ENCODE measurements at places on chromosomes 6 and 20.

DNA sequence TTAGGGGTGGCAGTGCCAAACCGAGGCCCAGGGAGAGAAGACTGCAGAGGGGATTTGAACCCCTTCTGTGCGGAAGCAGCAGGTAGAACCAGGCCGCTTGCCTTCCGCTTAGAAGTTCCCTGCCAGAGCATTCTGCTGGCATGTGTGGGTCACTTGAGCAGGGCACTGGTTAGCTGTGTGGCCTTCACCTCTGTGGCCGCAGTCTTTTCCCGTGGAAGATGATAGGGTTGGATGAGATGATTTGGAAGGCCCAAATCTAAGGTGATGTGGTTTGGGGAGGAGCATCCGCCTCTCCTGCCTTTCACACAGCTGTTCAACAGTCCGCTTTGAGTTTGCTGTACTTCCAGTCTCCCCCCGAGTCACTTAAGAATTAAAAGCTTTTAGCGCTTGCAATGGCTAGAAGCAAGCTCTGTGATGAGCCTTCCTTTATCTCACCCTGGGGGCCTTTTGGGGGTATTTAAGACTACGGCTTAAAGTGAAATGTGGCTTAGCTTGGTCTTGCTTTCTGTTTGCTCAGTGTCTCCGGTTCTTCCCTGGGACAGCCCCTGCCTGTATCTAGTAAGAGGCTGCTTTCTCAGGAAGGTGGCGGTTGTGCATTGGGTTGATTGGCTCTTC, 743 bp downstream of the CMTR1 start:
- peak; percentile 68 for DNase-seq

DNA sequence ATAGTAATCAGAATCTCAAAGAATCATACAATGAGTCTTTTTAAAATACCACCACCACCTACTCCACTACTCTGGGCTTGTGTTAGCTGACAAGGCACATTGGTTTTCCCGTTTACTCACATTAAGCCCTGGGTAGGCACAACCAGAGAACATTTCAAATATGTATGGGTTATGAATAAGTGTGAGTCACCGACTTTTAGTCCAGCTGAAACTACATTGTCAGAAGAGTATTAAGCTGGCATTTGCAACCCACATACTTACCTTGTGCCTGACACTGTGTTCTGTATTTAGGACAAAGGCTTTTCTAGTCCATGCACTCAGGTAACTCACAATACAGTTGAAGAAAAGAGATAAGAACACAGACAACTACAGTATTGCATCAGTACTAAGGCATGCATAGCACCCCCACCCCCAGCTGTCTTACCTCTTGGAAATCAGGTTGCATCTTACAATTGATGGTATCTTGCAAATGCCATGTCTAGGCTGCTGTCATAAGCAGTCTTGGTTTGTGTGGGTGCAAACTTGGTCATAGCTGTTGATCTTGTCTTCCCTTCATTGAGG, 40.3 kb upstream of the AHI1 start:
- DNase-seq = no peak

DNA sequence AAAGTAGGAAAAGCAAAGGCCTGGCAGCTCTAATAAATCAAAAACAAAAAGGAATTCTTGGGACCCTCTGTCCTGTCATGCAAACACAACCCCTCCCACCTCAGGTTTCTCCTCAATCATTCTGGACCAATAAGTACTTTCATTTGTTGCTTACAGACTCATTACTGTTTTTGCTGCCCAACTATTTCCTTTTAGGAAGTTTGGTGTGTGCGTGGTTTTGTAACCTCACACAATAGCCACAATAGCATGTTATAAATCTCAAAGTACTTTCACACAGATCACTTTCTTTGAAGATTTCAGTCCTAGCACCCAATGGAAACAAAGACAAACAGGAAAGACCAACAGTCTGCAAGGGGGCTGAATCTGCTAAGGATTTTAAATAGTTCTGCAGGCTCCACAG, 4.5 kb downstream of the MRPL14 start:
- DNase-seq = no peak

GRCh38 chr6:66418906-66419305, 711.9 kb upstream of the EYS start:
- no peak for DNase-seq

- DNase-seq = no peak
Measured at GRCh38 chr6:6826095-6826901, 237.8 kb downstream of the LY86 start.
